ENCODE measurements at places on chromosomes 2 and 18.

DNA sequence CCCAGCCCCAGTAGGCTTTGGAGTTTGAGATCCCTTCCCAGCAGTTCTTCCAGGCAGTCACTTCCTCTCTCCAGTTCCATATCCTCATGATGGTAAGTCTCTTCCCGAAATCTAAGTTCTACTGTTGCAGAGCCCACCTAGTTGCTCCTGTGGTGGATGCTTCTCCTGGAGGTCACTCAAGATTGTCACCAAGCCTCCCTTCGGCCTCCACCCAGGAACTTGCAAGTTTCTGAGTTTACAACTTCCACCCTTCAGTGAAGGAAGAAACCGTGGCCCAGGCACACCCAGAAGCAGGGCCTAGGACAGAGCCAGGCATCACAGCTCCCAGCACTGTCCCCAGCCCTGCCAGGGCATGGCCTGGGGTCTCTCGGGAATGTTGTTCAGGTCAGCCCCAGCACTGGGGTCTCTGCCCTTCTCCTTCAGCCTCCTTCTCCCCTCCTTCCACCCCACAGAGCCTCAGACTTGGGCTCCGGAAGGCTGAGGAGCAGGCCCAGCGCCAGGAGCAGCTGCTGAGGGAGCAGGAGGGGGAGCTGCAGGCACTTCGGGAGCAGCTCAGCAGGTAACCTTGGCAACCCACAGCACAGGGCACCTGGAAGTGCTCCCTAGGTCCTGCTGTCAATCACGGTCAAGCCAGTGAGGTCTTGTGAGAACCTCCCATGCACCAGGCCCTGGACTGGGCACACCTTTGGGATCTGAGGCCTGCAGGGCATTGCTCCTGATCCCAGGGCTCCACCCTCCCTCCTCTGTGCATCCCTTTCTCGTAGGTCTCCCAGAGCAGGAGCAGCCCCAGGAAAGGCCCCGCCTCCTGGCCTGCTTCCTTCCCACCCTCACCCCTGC lies 7.1 kb downstream of the RUFY4 start:
- DNase-seq = no peak

DNA sequence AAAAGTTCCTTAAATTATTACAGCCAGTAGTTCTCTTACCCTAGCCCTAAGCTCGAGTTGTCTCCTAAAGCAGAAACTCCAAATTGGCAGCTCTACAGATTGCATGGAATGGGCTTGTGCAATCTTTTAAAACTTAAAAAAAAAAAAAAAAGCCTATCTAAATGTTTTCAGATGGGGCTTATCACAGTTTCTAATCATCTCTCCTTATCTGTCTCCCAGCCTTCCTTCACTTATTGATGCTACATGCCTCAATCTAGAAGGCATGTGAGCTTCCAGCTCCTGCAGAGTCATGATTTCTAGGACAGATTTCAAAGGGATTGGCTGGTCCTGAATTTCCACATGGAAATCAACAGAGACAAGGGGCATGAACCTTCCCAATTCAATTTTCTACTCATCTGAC lies 33.1 kb upstream of the PELI1 start:
- no peak for DNase-seq

- no peak for DNase-seq
Observed at GRCh38 chr2:28469304-28469703, 26.6 kb upstream of the PLB1 start.

GRCh38 chr18:11159844-11160243 lies 10.5 kb upstream of the PIEZO2 start:
- no peak for DNase-seq

DNA sequence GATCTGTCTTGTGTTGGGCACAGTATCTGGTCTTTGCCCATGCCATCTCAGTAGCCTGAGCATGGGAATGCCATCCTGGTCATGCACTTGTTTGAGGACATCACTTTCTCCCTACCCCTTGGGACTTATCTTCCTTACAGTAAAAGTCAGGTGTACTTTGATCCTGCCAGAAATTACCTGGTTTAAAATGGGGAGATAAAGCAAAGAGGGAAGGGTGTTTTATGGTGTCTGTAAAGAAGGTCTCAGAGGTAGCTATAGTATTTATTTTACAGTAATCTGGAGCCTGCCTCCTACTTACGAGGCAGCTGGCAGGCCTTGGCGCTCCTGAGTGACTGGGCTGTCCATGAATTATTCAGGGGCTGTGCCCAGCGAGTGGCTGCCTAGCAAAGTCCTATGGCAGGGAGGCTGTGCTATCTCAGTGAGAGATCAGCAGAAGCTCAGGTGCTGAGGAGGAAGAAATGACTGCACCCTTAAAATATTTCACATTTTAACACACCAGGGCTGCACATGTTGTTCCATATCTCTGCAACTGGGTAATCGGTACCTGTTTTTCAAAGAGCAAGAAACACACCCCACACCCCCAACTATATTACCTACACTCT lies 93.9 kb downstream of the SPTBN1 start:
- DNase-seq = no peak

All from GM13977 (cell line).